Activated T-helper 2 cell treated with anti-CD3 and anti-CD28 coated beads, Interferon-gamma antibody, Interleukin-2, Interleukin-4, amounts not matched to agents 10 μg/mL and 5 μg/mL and 100 μg/mL, durations not matched to agents 14 hours and 24 hours and 36 hours (primary cell): ENCODE measurements at places on chromosomes 16 and 17. TPM values are rescaled to one million over a fixed set of nuclear protein-coding genes. Genes with fewer than 3 reads are reported as not detected.

DNA sequence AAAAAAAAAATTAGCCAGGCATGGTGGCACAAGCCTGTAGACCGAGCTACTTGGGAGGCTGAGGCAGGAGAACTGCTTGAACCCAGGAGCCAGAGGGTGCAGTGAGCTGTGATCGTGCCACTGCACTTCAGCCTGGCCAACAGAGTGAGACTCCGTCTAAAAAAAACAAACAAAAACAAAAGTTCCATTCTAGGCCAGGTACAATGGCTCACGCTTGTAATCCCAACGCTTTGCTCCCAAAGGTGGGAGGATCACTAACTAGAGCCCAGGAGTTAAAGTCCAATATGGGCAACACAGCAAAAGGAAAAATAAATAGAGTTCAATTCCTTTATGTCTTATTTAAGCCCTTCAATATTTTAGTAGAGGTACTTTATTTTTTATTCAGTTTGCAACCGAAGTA is 47.5 kb downstream of the CNOT1 start:
- no peak for DNase-seq

DNA sequence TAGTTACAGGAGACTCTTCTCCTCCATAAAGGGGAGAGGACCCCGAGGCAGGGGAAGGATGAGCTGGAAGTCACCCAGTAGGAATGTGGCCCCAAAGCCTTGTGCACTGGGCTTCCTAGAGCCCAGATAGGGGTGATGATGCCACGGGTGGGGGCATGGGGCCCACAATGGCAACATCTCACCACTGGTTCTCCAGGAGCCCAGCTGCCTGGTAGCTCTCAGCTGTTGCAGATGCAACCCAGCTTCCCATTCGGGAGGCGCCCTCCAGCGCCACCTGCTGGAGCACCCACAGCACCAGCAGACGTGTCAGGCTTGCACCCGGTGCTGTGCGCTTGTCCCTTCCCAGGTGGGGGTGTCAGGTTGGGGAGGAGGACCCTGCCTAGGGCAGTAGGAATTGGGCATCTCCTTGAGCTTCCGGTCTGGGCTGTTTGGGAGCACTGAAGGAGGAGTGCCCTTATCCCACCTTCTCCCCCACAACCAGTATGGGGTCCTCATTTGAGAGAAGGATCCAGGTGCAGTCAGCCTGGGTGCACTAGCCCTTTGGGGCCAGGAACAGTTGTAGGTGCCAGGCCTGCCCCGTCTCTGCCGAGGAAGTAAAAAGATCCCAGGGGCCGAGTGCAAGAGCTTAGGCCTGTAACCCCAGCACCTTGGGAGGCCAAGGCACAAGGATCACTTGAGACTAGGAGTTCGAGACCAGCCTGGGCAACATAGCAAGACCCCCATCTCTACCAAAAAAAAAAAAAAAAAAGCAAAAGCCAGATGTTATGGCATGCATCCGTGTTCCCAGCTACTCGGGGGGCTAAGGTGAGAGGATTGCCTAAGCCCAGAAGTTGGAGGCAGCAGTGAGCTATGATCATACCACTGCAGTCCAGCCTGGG is 14.4 kb downstream of the CDIPT start:
- DNase-seq: peak; percentile 68

GRCh38 chr17:49616086-49616485 is 40.4 kb downstream of the NXPH3 start:
- no peak for DNase-seq

The MRPS23 gene
- 69.5 and 71.6 TPM in 2 replicates for total RNA-seq

The NOL11 gene
- 81.5 and 96.2 TPM in 2 replicates for total RNA-seq

The PRSS22 gene
- not detected in 2 replicates for total RNA-seq
